Hematopoietic multipotent progenitor cell treated with erythropoietin and hydrocortisone succinate and interleukin-3 and kit ligand, for 6 days (in vitro differentiated cells): ENCODE measurements at places on chromosomes 11 and 22.

DNA sequence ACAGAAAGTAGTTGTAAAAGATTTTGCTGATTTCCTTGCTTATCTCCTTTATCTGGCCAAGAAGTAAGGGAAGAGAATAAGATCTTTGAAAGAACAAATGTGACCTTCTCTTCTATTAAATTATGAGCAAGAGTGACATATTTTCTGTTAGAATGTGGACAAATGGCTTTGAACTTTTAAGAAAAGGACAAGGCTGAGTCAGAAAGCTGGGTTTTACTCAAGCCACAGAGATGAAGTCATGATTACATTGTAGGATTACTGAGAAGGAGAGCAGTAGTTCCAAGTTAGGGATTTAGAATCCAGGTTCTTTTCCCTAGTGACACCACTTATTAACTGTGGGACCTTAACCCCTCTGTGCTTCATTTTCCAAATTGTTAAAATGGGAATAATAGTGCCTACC is 13.5 kb downstream of the CCDC90B start:
- no peak for DNase-seq

- no peak for DNase-seq
These were observed 16.9 kb downstream of the MRGPRG start for GRCh38 chr11:3201677-3202181.

GRCh38 chr11:109964487-109964886 is 128.7 kb upstream of the ZC3H12C start:
- DNase-seq: no peak

- no peak for DNase-seq
These were observed 86.5 kb upstream of the HTATIP2 start for GRCh38 chr11:20277014-20277413.

DNA sequence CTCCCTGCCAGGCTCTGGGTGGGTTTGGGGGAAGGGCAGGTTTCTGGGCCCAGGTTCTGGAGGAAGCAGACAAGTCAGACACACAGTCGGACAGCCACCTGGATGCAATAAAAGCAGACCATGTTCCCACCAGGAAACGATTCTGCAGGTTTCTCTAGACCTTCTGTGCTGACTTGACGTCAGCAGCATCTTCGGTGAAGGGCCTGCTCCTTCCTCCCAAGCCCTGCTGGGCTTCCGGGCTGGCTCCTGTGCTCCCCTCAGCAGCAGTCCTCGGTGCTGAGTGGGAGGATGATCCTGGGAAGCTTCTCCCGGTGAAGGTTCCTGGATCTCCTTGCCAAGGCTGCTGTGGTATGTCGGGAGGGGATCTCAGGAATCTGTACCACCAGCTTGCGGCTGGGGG is 240.0 kb downstream of the GRIK4 start:
- no peak for DNase-seq

DNA sequence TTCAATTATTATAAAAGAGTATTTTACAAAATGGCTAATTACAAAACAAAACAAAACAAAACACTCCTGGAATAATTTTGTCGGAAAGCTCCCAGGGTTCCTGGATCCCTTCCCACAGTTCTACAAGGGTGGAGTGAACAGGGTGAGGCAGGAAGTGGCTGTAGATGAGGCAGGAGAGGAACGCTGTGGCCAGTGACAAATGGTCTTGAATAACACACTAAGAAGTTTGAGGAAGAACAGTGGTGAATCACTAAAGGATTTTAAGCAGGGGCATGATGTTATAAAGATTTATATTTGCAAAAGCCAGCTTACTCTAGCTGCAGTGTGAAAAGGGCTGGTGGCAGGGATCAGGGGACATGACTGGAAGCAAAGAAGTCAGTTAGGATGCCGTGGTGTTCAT is 33.8 kb upstream of the APOA1 start:
- DNase-seq: no peak

DNA sequence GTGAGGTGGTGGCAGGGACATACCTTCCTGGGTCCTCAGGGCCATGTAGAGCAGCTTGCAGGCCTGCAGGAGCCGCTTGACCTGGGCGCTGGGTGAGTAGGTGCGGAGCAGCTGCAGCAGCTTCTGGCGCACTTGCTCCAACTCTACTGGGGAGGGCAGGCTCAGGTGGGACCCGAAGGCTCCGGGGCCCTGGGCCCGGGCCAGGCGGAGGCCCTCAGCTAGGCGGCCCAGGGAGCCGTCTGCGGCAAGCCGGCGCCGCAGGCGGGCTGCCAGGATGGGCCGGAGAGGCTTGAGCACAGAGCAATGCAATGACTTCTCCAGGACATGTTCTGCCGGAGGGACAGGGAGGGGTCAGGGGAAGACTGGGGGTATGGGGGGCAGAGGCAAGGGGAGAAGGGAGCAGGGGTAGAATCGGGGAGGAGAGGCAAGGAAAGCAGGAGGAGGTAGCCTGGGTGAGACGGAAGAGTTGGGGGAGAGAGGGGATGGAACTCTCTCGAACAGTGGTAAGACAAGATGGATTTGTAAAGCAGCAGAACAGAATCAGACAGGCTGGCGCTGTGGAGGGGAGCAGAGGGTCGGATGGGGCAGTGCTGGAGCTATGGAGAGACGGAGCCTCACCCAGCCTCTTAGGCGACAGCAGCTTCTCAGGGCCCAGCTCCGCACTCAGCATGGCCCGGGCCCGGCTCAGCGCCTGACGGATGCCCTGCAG is 2.2 kb downstream of the RIN1 start:
- no peak for DNase-seq

- no peak for DNase-seq
These were observed 19.6 kb downstream of the RRAS2 start for GRCh38 chr11:14339356-14339755.

- DNase-seq: no peak
These were observed 16.4 kb upstream of the C11orf96 start for GRCh38 chr11:43925932-43926505.

- DNase-seq: no peak
These were observed 199.9 kb downstream of the FAM181B start for GRCh38 chr11:82533628-82534327.

DNA sequence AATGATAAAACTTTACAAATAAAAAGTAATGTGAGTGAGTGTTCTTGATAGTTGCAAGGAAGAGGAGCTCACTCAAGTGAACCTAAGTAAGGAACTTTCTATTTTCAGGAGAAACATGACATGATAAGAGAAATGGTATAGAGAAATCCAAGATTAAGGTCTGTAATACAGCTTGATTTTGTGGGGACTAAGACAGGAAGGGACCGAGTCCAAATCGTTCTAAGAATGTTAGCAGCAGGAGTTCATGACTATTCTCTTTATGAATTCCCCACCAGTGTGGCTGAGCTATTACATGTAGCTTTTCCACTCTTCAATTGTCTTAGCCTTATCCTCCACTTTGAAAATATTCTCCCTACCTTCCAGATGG is 698.6 kb upstream of the ARHGAP42 start:
- no peak for DNase-seq

DNA sequence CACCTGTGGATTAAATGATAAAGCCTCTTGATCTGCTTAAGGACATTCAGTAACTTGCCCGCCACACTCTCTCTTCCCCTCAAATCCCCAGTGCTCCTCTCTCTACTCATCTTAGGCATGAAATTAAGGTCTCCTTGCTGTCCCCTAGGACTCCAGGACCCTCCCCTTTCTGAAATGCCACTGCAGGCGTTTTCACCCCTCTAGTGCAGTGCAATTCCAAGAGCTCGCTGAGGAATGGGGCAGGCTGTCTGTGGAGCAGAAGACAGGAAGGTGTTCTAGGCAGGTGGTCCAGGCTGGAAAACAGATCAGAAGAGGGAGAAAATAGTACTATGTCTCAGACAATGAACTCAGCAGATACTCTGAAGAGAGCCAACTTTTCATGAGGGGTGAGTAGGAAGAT is 55.8 kb upstream of the ARHGAP42 start:
- DNase-seq: no peak

DNA sequence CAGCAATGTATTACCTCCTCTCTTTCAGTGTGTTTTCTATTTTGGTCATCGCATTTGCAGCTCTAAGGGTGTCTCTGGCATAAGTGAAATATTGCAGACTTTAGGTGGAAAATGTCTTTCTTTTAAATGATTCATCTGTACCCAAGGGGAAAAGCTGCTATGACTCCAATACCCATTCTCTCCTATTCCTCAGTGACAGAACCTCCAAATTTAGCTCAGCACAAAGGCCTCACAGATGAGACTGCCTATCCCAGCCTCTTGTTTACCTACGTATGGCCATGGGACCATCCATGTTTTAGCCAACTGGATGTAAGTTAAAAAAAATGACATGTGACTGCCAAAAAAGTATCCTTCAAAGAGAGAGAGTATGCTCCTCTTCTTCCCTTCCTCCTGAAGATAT is 7.9 kb downstream of the MTMR2 start:
- DNase-seq: no peak

DNA sequence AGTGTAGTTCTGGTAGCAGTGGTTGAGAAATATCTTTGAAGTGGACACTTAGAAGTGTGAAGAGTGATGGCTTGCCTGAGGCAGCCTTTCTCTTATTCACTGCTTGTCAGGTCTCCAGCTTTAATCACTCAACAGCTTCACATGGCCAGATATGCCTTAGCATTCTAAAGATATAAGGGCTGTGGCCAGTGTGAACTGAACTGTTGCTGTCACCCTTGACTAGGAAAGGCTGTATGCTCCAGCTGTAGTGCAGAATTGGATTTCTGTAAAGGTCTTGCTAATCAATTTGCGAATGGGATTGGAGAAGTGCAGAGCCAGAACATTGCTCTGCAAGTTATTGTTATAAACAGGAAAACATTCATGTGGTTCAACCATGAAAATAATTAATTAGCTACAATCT is 266.7 kb downstream of the TMEM135 start:
- no peak for DNase-seq

GRCh38 chr11:48032721-48033120 is 52.4 kb downstream of the PTPRJ start:
- no peak for DNase-seq

- no peak for DNase-seq
These were observed 357.4 kb downstream of the INSC start for GRCh38 chr11:15471895-15472799.

DNA sequence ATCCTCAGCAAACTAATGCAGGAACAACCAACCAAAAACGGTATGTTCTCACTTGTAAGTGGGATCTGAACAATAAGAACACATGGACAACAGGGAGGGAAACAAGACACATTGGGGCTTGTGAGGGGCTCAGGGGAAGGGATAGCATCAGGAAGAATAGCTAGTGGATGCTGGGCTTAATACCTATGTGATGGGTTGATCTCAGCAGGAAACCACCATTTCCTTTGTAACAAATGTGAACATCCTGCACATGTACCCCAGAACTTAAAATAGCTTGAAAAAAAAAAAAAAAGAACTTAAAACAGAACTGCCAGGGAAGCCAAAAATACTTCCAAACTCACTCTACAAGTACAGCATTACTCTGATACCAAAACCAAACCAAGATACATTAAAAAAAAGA is 33.8 kb downstream of the CASP4 start:
- no peak for DNase-seq

DNA sequence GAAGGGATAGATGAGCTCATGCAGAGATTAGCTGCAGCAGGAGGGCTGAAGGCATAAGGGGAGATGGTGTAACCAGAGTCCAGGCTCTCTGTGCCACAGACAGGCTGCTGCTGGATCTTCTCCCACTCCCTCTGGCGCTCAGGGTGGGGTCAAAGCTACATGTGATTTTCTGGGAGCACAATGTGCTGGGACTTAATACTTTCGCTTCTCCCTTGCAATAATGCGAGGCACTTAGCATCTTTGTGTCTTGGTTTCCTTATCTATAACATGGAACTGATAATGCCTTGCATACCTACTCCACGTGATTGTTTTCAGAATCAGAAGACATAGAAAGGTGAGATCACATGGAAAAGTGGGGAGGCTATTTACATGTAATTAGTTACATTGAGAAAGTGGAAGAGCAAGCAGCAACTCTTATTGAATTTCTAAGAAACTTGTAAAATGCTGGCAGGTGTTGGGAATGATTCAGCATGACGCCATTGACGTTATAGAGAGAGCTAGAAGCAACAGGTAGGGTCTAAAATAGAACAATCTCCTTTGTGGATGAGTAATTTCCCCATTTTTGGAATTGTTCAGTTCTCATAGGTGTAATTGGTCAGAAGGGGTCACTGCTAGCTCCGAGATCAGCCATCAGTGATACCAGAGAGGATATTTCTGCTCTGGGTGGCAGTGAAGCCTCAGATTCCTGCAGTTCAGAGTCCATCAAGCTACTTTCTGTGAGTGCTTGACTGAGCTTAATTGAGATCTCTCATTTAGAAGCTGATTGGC is 8.2 kb upstream of the OR9I1 start:
- no peak for DNase-seq

DNA sequence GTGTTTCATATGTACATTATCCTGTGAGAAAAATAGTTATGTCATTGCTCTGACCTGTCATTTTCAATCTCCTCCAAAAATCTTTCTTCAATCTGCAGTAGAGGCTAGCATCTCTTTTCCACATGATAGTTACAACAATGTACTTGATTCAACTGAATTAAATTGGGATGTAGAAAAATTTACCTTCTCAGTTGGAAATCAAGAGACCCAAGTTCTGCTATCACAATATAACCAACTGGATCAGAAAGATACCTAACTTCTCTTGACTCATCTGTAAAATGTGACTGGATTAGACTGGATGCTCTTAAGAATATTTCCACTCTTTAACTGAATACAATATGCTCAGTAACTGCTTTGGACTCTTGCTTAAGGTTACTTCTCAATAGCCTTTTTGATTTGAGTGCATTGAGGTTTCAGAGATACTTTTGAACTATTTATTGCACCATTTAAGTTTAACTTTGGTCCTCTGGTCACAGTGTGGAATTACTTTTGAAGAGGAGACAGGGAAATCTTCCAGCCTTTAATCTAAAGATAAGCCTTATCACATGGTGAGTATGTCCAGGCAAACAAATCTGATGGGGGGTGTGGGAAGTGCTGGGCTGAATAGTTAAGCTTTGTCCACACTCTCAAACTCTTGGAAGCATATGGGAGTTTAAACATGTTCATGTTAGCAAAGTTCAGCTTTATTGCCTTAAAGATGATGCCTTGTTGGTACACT is 82.3 kb downstream of the YAP1 start:
- no peak for DNase-seq

DNA sequence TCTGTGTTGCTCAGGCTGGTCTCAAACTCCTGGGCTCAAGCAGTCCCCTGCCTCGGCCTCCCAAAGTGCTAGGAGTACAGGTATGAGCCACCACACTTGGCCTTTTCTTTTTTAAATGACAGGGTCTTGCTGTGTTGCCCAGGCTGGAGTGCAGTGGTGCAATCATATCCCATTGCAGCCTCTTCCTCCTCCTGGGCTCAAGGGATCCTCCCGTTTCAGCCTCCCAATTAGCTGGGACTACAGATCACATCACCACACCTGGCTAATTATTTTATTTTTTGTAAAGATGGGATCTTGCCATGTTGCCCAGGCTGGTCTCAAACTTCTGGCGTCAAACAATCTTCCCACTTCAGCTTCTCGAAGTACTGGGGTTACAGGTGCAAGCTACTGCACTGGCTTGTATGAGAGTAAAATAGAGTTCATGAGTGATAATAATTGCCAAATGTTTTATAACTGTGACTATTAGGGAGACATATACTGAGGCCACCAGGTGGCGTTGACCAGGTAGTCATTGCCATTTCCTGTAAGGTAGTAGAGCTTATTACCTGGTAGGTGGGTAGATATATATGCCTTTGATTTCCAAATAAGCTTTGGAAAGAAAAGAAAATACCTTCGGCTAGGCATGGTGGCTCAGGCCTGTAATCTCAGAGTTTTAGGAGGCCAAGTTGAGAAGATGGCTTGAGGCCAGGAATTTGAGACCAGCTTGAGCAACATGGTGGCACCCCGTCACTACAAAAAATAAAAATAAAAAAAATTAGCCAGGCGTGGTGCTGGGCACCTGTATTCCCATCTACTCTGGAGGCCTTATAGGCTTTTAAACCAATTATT is 5.4 kb downstream of the FDX1 start:
- DNase-seq: peak; percentile 41

- no peak for DNase-seq
These were observed 7.2 kb downstream of the PPFIBP2 start for GRCh38 chr11:7520981-7521487.
